ENCODE measurements at places on chromosomes 2 and 18.

- DNase-seq, result no peak
Observed at GRCh38 chr2:175064797-175065196, 59.6 kb upstream of the CHN1 start.

DNA sequence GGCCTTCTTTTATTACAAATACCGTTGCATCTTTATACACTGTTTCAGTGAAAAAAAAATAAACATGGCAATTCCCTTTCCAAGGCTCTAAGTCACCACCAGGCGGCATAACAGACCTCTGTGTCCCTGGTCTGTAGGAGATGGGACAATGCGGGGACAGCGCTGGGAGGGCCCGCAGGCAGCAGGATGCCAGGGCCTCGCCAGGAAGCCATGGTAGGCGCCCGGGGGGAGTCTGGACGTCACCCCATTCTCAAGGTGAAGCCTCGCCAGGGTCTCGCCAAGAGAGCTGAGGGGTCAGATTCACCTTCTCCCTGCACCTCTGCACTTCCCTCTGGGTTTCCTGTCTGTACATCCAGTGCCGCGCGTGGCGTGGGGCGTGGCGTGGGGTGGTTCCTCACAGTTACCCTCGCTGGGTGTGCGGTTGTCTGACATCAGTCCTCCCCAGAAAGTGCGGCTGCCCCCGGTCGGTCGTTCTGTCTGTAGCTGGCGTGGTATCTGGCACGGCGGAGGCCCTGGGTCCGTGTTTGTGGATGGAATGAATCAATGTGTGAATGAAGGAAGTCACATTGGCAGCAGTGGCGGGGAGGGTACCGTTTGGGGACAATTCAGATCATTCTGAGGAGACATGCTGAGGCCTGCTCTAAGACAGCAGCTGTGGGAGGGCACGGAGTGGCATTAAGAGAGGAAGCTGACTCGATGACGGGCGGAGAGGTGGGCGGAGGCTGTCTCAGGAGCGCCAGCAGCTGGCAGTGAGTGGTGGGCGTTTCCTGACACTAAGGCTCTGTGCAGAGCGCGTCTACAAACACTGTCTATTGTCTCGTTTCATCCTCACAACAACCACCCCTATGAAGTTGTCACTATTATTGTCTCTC is 46.0 kb downstream of the LRRFIP1 start:
- DNase-seq, result peak; percentile 94

DNA sequence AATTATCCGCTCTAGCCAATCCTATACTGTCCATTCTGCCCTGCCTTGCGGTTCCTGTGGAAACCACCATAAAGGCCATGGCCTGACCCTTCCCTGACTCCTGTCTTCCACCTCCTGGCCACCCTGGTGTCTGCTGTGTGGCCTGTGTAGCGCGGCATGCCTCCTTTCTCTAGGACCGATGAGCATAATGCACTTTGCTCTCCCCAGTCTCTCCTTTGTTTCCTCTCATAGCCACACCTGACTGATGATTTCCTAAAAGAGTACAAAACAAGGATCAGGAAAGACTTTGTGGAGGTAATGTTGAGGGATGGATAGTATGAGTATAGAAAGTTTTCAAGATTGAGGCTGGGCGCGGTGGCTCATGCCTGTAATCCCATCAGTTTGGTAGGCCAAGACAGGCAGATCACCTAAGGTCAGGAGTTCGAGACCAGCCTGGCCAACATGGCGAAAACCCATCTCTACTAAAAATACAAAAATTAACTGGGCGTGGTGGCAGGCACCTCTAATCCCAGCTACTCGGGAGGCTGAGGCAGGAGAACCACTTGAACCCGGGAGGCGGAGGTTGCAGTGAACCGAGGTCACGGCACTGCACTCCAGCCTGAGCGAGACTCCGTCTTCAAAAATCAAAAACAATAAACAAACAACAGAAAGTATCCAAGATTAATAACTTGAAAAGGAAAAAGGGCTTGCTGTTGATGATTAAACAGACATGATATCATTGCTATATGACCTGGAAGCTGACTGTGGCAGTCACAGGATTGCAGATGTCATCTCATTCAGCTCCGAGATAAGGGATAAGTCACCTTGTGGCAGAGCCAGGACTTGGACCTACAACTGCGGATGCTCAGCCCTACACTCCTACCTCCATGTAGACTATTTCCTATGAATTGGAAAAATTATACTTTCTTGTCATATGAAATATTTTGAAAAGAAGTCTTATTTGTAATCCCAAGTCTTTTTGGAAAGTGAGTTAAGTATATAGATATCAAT is 16.6 kb downstream of the SOWAHC start:
- no peak for DNase-seq

GRCh38 chr2:235480614-235481013 is 13.2 kb upstream of the AGAP1 start:
- no peak for DNase-seq

All from activated CD8-positive, alpha-beta memory T cell treated with anti-CD3 and anti-CD28 coated beads, Interleukin-2, amount 50 U/mL, for 4 hours (primary cell).